ENCODE measurements at places on chromosomes 5 and 9.

GRCh38 chr5:36035696-36036095 lies 31.0 kb downstream of the UGT3A2 start:
- no peak for DNase-seq

DNA sequence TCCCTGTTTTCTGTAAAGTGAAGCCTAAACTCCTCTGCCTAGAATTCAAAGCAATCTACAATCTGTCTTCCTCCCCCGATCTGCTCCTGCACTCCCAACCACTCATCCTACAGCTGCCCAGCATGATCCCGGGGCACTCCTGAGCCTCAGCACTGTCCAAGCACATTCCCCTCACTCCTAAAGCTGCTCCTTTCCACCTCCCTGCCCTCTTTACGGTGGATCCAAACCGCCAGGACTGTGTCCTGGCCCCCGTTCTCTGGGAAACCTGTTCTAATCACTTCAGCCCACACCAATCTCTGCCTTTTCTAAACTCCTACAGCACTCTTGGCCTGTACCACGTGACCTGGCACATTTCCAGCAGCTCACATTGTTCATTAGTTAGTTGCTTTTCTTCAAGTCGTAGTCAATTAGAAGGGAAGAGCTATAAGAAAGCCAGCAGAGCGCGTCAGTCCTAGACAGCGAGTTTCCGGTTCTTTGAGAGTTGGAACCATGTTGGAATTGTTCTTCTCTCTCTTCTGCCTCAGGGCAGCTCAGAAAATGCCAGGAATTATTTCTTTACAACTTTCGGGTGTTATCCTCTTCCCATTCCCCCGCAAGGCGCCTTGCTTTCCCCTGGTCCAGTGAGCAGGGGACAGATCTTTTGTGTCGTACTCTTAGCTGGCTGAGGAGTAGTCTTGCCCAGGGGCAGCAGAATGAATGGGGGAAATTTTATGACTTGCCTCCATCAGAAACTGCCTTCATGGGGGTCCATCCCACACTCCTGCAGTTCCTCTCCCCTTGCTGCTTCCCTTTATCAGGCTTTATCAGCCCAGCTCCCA lies 60.7 kb downstream of the NRG2 start:
- no peak for DNase-seq

DNA sequence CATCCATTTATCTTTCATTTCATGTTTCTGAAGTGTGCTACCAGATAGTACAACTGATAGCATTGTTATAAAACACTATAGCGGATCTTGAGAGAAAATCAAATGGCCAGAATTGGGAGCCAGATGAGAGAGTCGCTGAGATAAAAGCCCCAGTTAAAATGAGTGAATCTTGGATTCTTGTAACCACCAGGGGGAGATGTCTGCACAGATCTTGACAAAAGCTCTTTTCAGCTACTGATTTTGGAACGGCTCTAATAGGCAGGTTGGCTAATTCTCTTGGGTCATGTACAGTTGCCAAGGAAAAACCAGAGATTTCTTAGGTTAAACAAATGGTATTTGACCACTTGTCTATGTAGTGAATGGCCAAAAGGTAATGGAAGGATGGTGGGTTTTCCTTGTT lies 21.7 kb downstream of the F2RL2 start:
- peak; percentile 94 for DNase-seq

DNA sequence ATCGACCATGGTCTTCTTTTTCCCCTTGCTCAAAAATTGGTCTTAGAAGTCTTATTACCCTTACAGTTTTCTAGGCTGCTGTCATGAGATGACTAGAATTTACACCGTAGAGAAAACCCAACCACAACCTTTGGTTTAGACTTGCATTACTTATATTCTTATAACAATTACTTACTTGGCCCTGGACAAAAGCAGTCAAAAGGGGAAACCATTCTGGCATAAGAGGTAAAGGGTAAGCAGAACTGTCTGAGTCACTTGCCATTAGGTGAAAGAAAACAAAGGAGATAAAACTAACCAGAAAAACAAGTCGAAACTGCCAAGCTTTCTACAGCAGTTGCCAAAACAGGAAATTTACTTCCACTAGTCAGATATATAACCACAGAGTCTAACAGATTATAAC lies 17.9 kb downstream of the TMEM245 start:
- DNase-seq: peak; percentile 51

DNA sequence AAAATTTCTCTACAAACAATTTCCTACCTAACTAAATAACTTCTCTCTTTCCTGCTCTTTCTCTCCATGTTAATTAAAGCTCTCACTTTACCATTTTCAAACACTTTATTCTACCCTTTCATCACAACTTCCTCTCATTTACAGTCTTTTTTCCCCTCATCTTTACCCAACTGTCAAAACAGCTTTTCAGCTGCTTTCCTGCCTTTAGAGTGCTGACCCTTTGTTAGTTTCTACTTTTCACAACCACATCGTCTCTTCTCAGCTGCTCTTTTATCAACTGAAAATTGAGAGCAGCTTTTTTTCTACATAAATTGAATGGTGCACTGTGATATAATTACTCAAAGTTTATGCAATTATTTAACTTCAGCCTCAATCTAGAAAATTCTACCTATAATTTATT lies 3.1 kb upstream of the HOMER1 start:
- DNase-seq: no peak

DNA sequence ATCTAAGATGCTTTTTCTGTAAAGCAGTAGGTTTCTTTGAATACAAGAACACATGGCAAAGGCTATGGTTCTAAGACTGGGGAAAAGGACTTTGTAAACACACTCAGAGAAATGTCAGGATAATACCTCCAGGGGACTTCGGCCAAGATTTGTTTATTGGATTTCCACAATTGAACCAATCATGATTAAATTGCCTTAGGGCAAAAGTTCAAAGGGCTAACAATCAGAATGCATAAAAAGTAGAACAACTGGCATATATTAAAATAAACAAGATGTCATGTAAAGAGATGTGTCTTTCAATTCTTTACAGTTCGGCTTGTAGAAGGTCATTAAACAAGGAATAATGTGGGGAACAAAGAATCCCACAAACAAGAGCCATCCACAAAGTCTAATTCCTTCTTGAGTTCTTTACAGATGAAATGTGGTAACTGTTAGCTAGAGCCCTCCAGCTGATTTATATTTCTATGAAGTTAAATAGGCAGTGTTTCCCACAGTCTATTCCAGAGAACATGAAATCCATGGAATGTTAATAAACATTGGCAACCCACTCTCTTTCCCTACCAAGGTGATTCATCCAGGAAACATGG lies 565.5 kb downstream of the ZNF608 start:
- DNase-seq: peak; percentile 69

GRCh38 chr9:512555-513272 lies 298.0 kb downstream of the DOCK8 start:
- DNase-seq: no peak

DNA sequence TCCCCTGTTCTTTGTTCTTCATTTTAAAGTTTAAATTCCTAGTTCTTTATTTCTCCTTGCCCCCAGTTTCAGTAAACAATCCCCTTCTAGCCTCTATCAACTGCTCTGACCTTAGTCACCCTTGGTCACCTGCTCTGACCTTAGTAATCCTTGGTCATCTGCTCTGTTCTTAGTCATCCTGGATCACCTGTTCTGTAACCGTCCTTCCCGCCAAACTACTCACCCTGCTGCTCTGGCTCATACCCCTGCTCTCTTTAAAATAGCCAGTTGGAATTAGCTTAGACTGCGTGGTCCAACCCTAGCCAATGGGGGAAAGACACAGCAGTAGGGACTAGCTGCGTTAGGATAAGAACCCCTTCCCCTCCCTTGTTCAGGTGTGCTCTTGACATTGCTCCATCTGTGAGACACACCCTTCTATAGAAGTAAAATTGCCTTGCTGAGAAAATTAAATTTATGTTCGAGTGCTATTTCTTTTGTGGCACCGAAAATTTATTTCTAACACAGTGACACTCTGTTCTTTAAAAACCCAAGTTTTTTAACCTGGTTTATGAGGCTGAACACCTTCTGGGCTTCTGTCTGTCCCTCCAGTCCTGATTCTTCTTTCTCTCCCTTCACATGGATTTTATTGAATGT lies 3.8 kb downstream of the PRRC1 start:
- no peak for DNase-seq

- DNase-seq: peak; percentile 38
These were observed 149.4 kb downstream of the CD180 start for GRCh38 chr5:67047160-67047559.

DNA sequence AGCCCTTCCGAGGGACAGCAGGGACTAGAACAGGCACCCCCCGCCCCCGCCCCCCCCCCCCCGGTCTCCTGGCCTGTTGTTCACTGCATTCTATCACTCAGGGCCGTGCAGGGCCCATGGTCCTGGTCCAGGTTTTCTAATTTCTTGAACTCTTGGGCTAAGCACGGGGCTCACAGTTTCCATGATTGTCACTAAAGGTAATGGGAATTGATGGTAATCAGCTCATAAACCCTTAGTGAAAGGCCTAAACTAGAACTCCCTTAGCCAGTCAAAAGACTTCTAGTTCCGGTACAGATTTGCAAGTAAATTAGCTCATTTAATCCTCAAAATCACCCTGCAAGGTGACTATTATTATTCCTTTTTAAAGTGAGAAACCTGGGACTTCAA lies 14.7 kb upstream of the PWWP2A start:
- DNase-seq: no peak

Measured in adipocyte (in vitro differentiated cells).